ENCODE measurements at places on chromosomes 11 and 22.

- no peak for DNase-seq
Measured at GRCh38 chr11:121282386-121282785, 10.2 kb upstream of the SC5D start.

DNA sequence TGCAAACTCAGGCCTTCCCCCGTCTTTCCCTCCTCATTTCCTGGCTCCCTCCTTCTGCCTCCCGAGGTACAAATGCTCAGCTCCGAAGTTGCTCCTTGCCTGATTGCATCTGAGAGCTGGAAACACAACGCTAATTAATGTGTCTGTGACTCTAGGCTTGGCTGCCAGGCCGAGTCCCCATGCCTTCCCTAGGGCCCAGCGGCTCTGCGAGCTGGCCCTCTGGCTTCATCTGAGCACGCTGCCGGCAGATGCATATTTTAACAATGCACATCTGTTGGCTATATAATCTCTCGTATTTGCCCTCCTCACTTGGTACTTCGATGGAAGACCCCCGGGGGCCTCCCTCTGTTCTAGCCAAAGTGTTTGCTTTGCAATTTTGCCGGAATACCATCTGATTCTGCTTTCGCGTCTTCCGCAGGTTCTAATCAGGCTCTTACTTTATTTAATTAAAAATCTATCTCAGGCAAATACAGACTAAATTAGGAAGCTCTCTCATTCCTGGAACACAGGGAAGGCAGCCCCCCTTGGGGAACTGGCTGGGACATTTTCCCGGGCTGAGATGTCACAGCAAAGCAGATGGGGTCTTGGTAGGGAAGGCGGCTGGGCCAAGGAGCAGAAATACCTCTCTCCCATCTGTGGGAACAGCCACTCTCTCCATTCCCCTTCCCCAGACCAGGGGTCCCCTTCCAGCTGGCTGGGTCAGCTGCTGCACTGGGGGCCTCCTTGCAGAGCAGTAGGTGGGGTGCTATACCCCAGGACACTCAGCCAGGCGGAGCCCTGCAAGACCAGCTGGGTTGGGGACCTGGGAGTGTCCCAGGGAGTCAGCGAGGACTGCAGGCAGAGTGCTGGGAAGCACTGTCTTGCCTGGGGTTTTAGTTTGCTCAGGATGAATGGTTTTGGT is 162.8 kb downstream of the ST3GAL4 start:
- DNase-seq = no peak

- no peak for DNase-seq
Measured at GRCh38 chr11:128928400-128928799, 14.3 kb downstream of the TP53AIP1 start.

- peak; percentile 13 for DNase-seq
Measured at GRCh38 chr11:47464483-47464882, 15.5 kb upstream of the RAPSN start.

GRCh38 chr11:105111145-105111944 is 28.2 kb downstream of the CARD18 start:
- DNase-seq = no peak

GRCh38 chr11:134945993-134946392 is 534.0 kb upstream of the B3GAT1 start:
- DNase-seq = no peak

DNA sequence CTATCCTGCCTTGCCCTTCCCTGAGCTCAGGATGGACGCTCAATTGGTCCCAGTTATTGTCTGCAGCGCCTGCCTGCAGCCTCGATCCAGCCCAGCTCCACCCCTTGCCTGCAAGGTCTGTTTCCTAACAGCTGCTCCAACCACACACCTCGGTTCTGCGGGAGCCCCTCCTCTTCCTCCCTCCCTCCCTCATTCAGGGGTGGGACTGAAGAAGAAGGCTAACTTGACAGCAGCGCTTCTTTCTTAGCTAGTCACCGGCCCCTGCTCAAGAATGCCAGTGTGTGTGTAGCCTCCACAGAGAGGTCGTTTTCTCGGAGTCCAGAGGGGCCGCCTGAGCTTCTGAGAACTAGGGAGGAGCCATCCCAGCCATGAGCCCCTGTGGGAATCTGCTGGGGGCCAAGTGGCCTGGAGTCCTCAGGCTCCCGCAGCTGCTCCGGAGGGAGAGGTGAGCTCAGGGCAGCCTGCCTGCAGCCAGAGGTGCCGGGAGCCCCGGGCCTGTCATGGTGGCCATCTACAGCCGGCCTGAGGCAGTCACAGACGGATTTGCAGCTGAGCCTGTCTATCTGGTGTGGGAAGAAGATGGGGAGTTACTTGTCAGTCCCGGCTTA is 36.1 kb downstream of the LIMK2 start:
- DNase-seq = no peak

- DNase-seq = no peak
Measured at GRCh38 chr11:65851811-65852507, 6.0 kb downstream of the CFL1 start.

DNA sequence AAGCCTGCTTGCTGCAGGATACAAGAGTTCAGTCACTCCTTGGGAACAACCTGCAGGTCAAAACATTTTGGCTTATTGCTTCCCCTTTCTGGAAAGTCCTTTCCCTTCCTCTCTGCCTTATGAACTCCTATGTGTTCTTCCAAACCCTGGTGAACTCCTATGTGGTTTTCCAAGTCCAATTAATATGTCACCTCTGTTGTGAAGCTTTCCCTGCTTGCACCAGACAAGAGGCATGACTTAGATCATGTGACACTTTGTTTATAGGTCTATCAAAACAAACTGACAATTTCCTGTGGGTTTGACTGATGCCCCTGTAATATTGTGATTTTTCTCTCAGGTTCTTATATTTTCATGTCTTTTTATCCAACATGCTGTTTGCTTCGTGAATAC is 64.2 kb downstream of the ENDOD1 start:
- no peak for DNase-seq

DNA sequence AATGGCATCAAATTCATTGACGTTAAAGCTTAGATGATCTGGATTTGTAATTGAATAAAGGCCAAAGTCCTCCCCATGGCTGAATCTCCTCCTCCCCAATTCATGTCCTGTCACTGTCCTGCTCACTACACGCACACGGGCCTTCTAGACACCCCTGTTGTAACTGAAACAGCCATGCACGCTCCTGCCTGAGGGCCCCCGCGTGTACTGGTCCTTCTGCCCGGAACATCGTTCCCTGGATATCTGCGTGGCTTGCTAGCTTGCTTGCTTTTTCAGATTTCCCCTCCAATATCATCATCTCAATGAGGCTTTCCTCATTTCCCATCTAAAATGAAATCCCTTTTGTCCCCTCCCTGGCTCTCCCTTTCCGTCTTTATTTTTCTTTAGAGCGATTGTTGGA is 15.3 kb downstream of the PKNOX2 start:
- DNase-seq = no peak

DNA sequence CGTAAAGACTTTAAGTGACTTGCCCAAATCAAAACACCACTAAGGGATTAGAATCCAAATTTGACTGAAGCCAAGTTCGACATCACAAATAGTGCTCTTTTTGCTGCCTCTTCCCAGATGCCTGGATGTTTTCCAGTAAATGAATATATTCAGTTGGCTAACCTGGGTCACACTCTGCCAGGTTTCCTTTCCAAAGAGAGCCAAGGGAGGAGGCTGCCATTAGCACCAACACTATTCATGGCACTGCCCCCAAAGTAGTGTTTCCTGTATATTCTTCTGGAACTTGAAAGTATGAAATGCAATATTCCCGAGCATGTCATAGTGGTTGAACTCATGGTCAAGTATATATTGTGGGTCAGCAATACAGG is 219.3 kb upstream of the UBASH3B start:
- DNase-seq = no peak

DNA sequence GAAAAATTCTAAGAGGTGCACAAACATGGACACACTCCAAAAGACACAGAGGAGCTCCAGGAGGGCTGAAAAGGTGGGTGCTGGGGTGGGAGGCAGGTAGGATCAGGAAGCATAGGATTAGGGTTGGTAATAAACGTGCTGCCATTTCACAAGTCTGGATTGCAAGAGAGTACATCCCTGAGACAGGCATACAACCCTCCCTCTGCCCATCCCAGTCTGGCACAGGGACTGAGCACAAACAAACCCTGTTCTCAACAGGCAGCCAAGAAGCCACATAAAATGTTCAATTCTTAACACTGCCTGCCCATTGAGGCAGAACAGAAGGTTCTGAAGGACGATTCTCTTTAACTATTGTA is 18.5 kb downstream of the SLC35F2 start:
- DNase-seq = no peak

DNA sequence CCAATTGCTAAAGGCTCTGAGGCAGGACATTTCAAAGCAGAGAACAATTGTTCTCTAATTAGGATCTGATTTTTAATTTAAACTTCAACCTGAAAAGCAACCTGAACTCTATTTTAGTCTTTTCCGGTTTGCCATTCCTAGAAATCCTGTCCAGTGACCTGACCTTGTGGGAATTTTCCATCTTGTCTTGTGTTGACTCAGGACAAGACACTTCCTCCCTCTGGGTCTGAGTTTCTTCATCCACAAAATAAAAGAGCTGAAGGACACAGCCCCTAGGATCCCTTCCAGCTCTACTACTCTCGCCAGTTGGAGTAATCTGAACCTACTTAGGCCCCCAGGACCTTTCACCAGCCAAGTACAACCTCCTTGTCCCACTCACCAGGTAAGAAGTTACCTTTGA is 66.5 kb upstream of the POU2AF1 start:
- DNase-seq = no peak

GRCh38 chr22:30829901-30830550 is 135.4 kb downstream of the OSBP2 start:
- DNase-seq = peak; percentile 87

GRCh38 chr22:50252082-50253045 is 1.3 kb upstream of the HDAC10 start:
- DNase-seq = peak; percentile 56
